ENCODE measurements at places on chromosomes 1 and 21.
A peak's percentile ranks its signal among the peaks of the same experiment; 100 is the strongest.

- peak; percentile 73 for DNase-seq
These were observed at the start of gene KLHL21 for GRCh38 chr1:6602669-6603237. TSS of gene KLHL21 (minus strand) at chr1:6602869. CDS start at chr1:6602817, 52 bp downstream.

DNA sequence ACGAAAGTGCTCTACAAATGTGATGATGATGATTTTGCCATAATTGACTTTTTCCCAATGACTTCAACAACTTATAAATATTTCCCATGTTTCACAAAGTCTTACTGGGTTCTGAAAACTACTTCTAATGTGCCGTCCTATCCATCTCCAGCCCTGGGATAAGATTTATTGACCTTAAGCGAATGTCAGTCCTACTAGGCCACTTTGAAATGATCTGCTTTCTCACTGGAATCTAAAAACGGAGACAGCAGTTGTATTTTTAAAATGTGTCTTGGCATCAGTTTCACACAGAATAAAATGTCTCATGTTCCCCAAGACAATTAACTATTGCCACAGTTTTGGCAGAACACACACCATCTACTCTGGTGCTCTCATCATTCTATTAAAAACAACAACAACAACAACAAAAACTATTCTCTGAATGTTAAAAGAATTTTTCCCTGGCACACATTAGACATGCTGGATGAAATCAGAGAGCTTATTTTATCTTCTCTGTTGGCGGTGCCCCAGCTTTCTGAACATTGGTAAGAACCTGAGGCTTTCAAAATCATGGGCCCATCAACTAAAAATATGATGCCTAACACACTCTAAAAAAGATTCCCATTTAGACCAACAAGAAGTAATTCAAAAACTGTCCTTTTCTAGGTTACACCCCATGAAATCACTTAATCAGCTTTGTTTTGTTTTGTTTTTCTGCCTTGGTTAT, 23.1 kb upstream of the DNASE2B start:
- no peak for DNase-seq

- no peak for DNase-seq
These were observed at the start of gene OR2C3 for GRCh38 chr1:247536340-247536739. TSS of gene OR2C3 (minus strand) at chr1:247536440. CDS start at chr1:247532511, 3,929 bp downstream.

- DNase-seq, result no peak
These were observed 76.8 kb upstream of the ZNF678 start for GRCh38 chr1:227486559-227486958.

GRCh38 chr1:162605225-162605927, 26.9 kb upstream of the DDR2 start:
- DNase-seq, result peak; percentile 85

GRCh38 chr1:212609701-212610574, 1.4 kb downstream of the ATF3 start:
- DNase-seq, result no peak

DNA sequence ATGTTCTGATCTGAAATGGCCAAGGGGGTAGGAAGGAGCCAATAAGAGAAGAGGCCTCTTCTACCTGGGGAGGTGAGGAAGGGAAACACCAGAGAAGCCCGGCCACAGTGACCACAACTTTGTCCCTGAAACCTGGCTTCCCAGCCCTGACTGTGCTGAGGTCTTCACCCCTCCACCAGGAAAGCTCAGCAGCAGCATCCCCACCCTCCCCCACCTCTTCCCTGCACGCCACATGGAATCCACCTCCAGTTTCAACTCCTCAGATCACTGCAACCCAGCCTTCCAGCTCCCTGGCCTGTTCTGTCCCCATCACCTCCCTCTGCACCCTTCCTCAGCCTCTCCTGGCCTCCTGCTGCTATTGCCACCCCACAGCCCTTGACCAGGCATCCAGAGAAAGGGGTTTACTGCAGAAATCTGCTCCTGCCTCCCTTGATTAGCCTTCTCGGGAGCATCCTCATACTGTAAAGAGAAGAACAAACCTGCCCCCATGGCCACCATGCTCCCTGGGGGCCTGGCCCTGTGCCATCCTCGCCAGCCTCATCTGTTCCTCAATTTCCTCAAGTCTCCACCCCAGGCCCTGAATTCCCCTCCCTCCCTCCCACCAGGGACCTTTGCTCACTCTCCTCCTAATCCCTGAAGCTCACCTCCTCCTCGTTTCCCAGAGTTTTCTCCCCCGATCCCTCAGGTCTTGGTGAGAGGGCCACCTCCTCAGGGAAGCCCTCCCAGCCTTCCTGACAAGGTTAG, 450.9 kb downstream of the MATN1 start:
- no peak for DNase-seq

- DNase-seq, result no peak
These were observed 1464.8 kb upstream of the PRMT6 start for GRCh38 chr1:105591681-105592080.

- DNase-seq, result no peak
These were observed 88.9 kb upstream of the TNFSF4 start for GRCh38 chr1:173295995-173296394.

GRCh38 chr1:24972915-24973242, 42.8 kb upstream of the RUNX3 start:
- DNase-seq, result no peak

- no peak for DNase-seq
These were observed 42.7 kb downstream of the FAAP20 start for GRCh38 chr1:2151911-2152310.

DNA sequence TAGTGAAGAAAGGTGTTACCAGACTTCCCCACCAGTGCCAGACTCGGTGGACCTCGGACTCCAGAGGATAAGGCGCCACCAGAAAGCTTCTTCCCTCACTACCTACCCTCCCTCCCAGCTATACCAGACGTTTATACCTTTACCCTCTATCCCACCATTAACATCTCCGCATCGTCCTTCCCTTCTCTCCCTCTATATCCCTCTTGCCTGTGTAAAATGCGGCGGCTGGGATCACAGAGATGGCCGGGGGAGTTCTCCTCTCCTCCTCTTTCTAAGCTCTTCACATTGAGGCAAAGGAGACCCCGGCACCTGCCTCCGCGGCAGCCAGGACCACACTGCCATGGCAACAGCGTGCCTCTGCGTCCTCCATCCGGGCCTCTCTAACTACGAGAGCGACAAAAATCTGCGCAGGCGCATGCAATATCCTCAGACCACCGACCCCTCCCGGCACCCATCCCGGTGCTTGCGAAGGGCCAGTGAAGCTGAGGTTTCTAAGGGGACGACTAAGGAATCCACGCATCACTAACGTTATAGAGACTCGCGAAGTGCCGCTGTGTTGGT, at the start of gene CCDC181:
TSS of gene CCDC181 (minus strand) at position 394 of the 561 bp plus-strand sequence. CDS start 2,547 bp downstream, outside the sequence.
- DNase-seq, result no peak

DNA sequence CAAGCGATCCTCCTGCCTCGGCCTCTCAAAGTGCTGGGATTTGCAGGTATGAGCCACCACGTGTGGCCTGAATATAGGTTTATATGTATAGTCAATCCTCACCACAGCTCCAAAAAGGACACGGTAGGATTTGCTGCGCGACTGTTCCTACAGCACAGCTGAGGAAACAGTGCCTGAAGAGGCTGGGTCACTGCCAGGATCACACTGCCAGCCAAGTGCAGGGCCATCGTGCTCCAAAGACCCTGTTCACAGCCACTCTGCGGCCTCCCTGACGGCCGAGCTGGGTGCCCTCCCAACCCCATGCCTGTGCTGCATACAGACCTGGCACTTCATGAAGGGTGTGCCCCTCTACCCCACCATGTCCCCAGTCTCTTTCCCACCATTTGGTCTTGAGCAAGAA, 71.4 kb downstream of the MRPL37 start:
- no peak for DNase-seq

GRCh38 chr1:185608177-185608576, 126.0 kb upstream of the HMCN1 start:
- DNase-seq, result no peak

- DNase-seq, result no peak
These were observed 7.5 kb upstream of the CYP4A11 start for GRCh38 chr1:46948629-46949416.

GRCh38 chr21:39085843-39086405, 97.3 kb downstream of the PSMG1 start:
- no peak for DNase-seq

- no peak for DNase-seq
These were observed 33.4 kb downstream of the SDC3 start for GRCh38 chr1:30875197-30875596.

DNA sequence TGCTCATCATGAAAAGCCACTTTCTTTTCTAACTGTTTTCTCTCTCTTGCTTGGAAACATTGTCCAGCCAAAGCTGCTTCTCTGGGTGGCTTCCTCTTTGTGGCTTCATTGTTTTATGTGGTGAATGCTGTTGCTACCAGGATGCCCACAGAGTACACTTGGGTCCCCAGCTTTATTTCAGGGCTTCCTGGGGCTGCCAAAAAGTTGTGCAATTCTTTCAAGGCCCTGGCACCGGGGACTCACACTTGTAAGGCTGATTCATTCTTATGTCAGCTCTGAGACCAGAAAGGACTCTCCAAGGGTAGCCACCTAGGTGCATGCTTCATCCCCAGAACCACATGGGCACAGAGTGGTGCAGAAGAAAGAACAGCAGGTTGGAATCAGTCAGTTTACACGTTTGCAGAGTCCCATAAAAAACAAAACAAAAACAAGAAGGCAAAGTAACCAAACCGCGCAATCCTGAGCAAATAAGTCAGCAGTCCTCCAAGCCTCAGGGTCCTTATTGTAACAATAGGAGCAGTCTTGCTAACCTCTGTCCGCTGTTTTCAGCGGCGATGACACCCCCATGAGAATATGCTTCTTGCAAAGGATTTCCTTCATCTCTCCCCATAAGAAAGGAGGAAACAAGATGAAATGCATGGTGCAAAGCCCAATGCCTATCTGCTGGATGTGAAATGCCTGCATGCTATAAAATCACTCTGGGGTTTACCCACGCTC, 89.9 kb upstream of the SSX2IP start:
- no peak for DNase-seq

DNA sequence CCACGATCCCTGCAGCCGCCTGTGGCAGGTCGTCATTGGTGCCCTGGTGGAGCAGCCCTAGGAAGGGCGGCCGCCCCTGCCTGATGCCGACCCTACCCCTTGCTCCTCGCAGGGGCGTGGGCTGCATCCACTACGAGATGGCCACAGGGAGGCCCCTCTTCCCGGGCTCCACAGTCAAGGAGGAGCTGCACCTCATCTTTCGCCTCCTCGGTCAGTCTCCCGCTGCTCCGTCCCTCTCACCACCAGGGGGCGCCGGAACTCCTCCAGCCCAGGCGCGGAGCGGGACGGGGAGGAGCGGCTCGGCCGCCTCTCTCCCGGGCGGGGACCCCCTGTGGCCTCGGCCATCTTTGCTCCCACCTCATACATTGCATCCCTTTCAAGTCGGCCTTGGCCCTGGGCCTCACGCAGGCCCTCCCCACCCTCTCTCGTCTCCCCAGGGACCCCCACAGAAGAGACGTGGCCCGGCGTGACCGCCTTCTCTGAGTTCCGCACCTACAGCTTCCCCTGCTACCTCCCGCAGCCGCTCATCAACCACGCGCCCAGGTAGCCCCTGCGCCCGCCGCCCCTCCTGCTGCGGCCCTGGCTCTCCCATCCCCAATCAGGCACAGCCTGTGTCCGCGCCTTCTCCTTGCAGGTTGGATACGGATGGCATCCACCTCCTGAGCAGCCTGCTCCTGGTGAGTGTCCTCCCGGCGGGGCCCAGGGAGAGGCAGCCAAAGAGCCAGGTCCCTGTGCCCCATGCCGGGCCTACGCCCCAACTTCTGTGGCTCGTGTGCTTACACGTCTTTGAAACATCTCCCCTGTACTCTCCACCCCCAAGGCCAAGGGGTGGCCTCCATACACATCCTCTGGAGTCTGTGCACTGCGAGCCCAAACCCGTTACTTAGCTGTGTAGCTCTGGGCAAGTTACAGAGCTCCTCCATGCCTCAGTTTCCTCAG, 24.7 kb downstream of the CDK18 start:
- no peak for DNase-seq

DNA sequence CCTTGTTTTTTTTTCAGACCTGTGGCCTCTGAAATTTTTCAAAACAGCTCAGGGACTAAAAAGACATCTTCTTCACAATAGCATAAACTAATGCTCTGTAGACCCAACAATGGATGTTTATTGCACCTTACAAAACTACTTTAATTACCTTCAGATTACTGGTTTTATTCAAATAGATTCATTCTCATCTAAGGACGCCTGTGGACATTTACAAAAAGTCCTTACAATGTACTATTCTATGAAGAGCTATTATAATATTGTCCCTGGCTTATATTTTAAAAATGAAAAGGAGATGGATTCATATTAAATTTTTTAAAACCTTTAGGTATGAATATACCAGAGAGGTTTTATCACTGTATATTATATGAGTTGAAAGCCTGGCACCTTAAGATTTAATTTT, 238.4 kb upstream of the NR5A2 start:
- no peak for DNase-seq

DNA sequence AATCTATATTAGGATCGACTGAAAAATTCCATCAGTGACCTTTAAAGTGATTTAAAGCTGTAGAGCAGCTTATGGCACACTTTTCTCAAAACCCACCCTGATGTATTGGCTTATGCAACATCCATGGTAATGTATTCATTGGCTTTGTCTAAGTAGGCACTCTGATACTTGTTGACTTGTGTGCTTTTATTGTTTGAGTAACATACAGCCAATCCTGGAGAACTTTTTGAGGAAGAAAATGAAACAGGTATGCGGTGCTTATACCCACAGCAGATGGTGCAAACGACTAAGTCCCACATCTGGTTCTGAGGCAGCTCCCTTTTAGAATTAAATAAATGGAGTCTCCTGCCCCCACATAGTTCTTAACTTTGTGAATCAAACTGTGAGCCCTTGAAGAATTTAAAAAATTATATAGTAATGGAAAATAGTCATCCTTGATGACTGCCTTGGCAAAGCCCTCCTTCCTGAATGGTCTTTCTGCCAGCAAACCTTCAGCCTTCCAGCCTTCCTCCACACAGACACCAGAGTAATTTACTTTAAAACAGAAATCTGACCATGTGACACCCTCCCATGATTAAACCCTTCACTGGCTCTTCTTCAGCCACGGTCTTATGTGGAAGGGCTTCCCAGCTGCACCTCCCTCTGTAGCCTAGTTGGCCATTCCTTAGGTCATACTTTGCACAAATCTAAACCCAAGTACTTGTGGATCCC, 116.0 kb downstream of the BCAR3 start:
- DNase-seq, result no peak

- no peak for DNase-seq
These were observed 213.7 kb downstream of the LRRC40 start for GRCh38 chr1:69991644-69992043.

- DNase-seq, result no peak
These were observed 341.1 kb downstream of the TGFB2 start for GRCh38 chr1:218686258-218686657.

DNA sequence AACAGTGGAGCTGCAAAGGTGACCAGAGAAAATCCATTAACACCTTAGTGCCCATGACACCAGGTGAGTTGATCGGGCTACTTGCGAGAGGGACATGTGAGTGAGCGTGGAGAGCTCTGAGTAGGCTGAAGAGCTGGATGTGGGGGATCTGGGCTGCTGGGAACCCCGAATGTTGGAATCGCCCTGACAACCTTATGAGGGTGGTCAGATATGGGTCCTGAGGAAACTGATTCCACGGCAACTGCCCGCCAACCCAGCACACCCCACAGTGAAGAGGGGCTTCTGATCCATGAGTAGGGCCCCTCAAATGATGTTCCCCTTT, 705 bp upstream of the QSOX1 start:
- no peak for DNase-seq

Measured in amniotic stem cell (primary cell).